Activated naive CD8-positive, alpha-beta T cell treated with anti-CD3 and anti-CD28 coated beads, Interleukin-2, amount 10 ng/mL, durations not matched to agents 7 days and 5 days (primary cell): ENCODE measurements at places on chromosomes 1 and 21. TPM values are rescaled to one million over a fixed set of nuclear protein-coding genes. Genes with fewer than 3 reads are reported as not detected.

The KLF17 gene
- total RNA-seq, result not detected

The VANGL2 gene
- 0.06 TPM for total RNA-seq

The NES gene
- total RNA-seq, result not detected

The UBXN10 gene
- 0.28 TPM for total RNA-seq

The LSM10 gene
- 44.1 TPM for total RNA-seq

The LRRC39 gene
- total RNA-seq, result 0.96 TPM

The TAS1R1 gene
- not detected for total RNA-seq

The USH2A gene
- total RNA-seq, result not detected

DNA sequence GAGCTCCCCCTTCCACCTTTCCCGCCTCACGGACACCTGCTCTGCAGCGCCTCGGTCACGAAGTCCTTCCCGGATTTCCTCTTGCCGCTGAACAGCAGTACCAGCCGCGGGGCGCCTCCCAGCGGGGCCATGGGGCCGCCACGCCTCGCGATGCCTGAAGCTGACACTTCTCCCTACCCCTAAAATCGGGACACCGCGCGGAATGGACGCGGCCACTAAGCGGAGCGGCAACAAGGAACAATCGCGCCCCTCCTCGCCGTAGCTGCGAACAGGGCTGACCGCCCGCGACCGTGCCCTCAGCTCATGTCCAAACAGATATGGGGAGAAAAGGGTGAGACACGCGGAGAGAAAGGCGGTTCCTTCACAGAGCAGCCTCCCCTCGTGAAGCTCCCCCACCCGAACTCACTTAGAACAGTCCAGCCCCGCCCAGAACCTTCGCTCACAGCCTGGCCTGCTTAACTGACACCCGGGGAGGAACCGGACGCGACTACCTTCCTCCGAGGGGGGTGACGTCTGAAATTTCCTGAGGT, at the start of gene PMVK:
PMVK (minus strand) TSS at position 165 of the 530 bp plus-strand sequence; CDS start at position 131, 34 bp downstream.
- DNase-seq, result peak; percentile 92
- peak within 1 kb of the TSS; percentile 90 for H3K4me3 ChIP-seq
- H3K27me3 ChIP-seq, result no peaks in the 10 kb centered on the region
- peaks cover 33% of the 10 kb centered on the region for H3K4me1 ChIP-seq
- H3K36me3 ChIP-seq, result peaks cover 2% of the 10 kb centered on the region

DNA sequence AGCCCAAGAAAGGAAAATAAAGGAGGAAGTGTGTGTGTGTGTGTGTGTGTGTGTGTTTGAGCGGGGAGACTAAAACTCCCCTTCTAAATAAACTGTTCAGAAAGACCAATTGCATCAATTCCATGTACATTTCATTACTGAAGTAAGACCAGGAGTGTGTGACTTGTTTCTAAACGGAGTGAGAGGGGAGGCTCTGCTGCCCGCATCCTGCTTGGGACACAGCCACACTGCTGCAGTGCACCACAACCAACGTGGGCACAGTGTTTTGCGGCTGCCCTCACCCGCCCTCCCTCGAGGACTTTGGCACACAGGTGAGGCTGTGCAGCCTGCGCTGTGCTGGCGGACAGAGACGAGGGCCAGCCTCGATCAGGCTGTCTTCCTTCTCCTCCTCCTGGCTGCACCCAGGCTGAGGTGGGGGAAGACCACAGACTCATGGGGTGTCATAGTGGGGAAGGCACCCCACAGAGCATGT, 31.0 kb upstream of the H6PD start:
- no peaks in the 10 kb centered on the region for H3K36me3 ChIP-seq
- peaks cover 26% of the 10 kb centered on the region for H3K4me1 ChIP-seq
- peak; percentile 51 for DNase-seq
- H3K27ac ChIP-seq, result no peak overlapping the region
- H3K4me3 ChIP-seq, result peak overlapping the region; percentile 26
- peaks cover 84% of the 10 kb centered on the region for H3K27me3 ChIP-seq

DNA sequence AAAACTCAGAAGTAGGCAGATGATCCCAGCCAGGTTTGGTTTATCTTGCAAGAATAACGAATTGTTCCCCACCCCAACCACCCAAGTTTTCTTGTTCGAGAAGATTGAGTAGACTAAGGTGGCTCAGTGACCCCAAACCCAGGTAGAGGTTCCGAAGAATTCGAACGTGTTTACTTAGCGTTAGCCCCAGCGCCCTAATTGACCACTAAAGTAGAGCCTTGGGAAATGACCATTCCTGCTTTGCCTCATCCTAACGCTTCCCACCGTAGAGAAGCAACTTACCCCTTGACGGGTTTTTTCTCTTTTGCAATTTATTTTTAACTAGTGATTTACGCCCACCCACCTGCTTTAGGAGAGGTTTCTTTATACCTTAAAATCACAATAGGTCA, 870 bp downstream of the FBXO28 start:
- no peak for DNase-seq
- H3K27ac ChIP-seq, result peak overlapping the region; percentile 91
- H3K27me3 ChIP-seq, result peaks cover 13% of the 10 kb centered on the region

DNA sequence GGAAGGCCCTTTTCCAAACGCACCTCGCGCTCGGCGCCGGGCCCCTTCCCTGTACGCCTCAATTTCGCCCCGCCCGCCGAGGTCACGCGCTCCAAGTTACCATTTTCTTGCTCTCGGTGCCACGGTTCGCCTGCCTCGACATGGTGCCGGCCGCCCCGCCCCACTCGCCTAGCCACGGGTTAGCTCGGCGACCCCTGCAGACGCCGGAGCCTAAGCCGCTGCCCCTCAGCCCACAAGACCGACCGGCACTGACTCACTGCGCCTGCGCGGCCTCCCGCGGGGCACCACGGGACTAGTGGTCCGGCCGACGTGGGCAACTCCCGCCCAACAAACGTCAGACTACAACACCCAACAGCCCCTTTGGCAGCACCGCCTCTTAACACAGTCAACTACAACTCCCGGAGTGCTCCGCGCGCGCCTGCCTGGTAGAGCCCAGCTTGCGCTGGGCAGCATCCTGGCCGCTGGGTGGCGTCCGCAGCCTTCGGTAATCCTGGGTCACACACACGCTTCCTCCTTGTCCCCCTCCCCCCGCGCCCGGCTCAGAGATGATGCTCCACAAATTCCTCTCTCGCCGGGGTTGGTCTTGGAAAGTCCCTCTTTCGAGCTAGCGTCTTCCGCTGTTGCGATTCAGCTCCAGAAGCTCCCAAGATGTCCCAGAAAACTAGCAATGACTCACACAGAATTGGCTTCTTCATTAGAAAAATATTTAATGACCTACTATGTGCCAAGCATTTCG, at the start of gene TRAPPC3:
TRAPPC3 (minus strand) TSS at position 250 of the 736 bp plus-strand sequence; CDS start at position 142, 108 bp downstream.
- H3K4me1 ChIP-seq, result peaks cover 46% of the 10 kb centered on the region
- peak within 1 kb of the TSS; percentile 100 for H3K27ac ChIP-seq
- H3K4me3 ChIP-seq, result peak within 1 kb of the TSS; percentile 98
- peak; percentile 98 for DNase-seq
- H3K36me3 ChIP-seq, result peaks cover 6% of the 10 kb centered on the region

GRCh38 chr1:24266398-24266941, 52.7 kb upstream of the GRHL3 start:
- peaks cover 17% of the 10 kb centered on the region for H3K36me3 ChIP-seq
- H3K27ac ChIP-seq, result no peak overlapping the region
- no peak for DNase-seq
- H3K4me1 ChIP-seq, result peaks cover 9% of the 10 kb centered on the region

GRCh38 chr21:42102526-42102925, 31.4 kb downstream of the UMODL1 start:
- no peak for DNase-seq
- H3K27ac ChIP-seq, result no peak overlapping the region
- H3K27me3 ChIP-seq, result peaks cover 2% of the 10 kb centered on the region

DNA sequence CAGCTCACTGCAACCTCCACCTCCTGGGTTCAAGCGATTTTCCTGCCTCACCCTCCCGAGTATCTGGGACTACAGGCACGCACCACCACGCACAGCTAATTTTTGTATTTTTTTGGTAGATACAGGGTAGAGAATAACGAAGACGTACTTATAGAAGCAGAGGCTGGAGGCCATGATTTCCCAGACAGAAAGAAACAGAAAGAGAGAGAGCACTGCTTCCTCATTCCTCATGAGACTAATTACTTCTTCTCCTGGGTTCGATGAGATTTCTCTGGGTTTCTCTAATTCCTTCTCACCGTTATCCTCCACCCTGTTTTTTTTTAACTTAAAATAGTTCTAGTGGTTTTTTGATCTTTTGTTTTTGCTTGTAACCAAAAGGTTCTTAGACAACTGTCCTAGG, 23.4 kb upstream of the PTP4A2 start:
- H3K27ac ChIP-seq, result peak overlapping the region; percentile 81
- no peak for DNase-seq
- H3K36me3 ChIP-seq, result no peaks in the 10 kb centered on the region
- H3K27me3 ChIP-seq, result no peaks in the 10 kb centered on the region
- H3K4me1 ChIP-seq, result peaks cover 47% of the 10 kb centered on the region
- peak overlapping the region; percentile 30 for H3K4me3 ChIP-seq

- peaks cover 7% of the 10 kb centered on the region for H3K36me3 ChIP-seq
- H3K4me1 ChIP-seq, result peaks cover 5% of the 10 kb centered on the region
- no peak overlapping the region for H3K27ac ChIP-seq
- H3K27me3 ChIP-seq, result no peaks in the 10 kb centered on the region
- no peak overlapping the region for H3K4me3 ChIP-seq
Observed at GRCh38 chr1:231357187-231357772, 19.2 kb downstream of the SPRTN start.

DNA sequence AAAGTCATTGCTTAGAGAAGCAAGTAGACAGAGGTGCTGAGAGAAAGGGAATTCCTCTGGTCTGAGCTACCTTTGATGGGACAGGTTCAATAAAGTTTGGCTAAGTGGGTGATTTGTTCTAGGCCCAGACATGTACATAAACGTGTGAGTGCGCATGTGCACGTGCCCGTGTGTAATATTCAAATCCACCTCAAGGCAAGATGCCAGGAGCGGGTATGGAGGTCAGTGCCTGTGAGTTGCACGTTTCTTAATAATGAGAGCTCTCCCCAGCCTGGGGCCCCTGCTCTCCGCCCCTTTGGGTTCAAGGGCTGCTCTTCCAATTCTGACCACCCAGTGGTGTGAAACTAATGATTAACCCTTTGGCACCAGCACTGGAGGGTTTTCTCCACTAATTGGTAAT, 53.8 kb upstream of the LMO4 start:
- peaks cover 6% of the 10 kb centered on the region for H3K27me3 ChIP-seq
- DNase-seq, result no peak
- H3K27ac ChIP-seq, result no peak overlapping the region
- no peaks in the 10 kb centered on the region for H3K36me3 ChIP-seq

GRCh38 chr1:25443030-25443699, 12.5 kb downstream of the MACO1 start:
- no peaks in the 10 kb centered on the region for H3K27me3 ChIP-seq
- peaks cover 18% of the 10 kb centered on the region for H3K36me3 ChIP-seq
- H3K4me3 ChIP-seq, result no peak overlapping the region
- no peak for DNase-seq

- DNase-seq, result no peak
- no peak overlapping the region for H3K4me3 ChIP-seq
- H3K27ac ChIP-seq, result no peak overlapping the region
- H3K27me3 ChIP-seq, result no peaks in the 10 kb centered on the region
Observed at GRCh38 chr1:20893931-20894330, 106.8 kb upstream of the HP1BP3 start.

GRCh38 chr1:15189692-15190370, 36.3 kb downstream of the TMEM51 start:
- peaks cover 2% of the 10 kb centered on the region for H3K4me1 ChIP-seq
- no peaks in the 10 kb centered on the region for H3K36me3 ChIP-seq
- H3K27ac ChIP-seq, result no peak overlapping the region
- H3K27me3 ChIP-seq, result peaks cover 7% of the 10 kb centered on the region

DNA sequence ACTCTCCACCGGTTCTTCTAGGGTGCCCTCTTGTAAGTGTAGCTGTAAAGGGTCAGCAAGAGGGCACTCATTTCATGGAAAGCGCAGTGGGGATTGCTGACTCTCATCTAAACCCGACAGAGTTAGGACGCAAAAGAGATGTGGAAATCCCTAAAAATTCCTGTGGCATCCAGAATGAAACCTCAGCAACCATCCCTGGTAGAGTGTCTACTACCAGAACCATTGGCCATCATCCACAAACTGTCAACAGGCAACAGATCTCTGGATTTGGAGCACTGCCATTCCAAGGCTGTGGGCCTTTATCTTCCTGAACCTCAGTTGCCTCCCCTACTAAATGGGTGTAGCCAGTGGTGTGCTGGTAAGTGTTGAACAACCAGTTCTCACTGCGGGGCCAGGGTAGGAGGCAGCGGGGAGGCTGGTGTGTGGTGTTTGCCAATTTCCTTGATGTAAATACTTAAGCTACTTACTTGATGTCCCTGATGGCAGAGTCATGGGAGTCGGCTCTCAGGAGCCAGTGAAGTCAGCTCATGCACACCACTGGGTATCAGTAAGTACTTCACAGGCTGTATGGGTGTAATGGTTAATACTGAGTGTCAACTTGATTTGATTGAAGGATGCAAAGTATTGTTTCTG, 195.8 kb downstream of the KAZN start:
- no peaks in the 10 kb centered on the region for H3K36me3 ChIP-seq
- no peak for DNase-seq
- H3K4me1 ChIP-seq, result no peaks in the 10 kb centered on the region
- no peak overlapping the region for H3K27ac ChIP-seq
- no peak overlapping the region for H3K4me3 ChIP-seq
- H3K27me3 ChIP-seq, result no peaks in the 10 kb centered on the region

GRCh38 chr1:109655615-109656519, at the start of gene GSTM4:
TSS of gene GSTM4 (plus strand) at chr1:109656099. CDS start at chr1:109656390, 291 bp downstream.
- H3K36me3 ChIP-seq, result no peaks in the 10 kb centered on the region
- H3K27ac ChIP-seq, result peak within 1 kb of the TSS; percentile 81
- H3K4me1 ChIP-seq, result peaks cover 10% of the 10 kb centered on the region
- H3K4me3 ChIP-seq, result peak within 1 kb of the TSS; percentile 88
- DNase-seq, result peak; percentile 74
- H3K27me3 ChIP-seq, result peaks cover 30% of the 10 kb centered on the region

- peaks cover 2% of the 10 kb centered on the region for H3K27me3 ChIP-seq
- H3K4me3 ChIP-seq, result no peak overlapping the region
- H3K36me3 ChIP-seq, result no peaks in the 10 kb centered on the region
- DNase-seq, result no peak
- no peaks in the 10 kb centered on the region for H3K4me1 ChIP-seq
Observed at GRCh38 chr1:31860581-31860980, 44.8 kb upstream of the SPOCD1 start.

GRCh38 chr1:46173361-46173856, 1.5 kb upstream of the TSPAN1 start:
- no peaks in the 10 kb centered on the region for H3K36me3 ChIP-seq
- no peak overlapping the region for H3K4me3 ChIP-seq
- DNase-seq, result no peak

DNA sequence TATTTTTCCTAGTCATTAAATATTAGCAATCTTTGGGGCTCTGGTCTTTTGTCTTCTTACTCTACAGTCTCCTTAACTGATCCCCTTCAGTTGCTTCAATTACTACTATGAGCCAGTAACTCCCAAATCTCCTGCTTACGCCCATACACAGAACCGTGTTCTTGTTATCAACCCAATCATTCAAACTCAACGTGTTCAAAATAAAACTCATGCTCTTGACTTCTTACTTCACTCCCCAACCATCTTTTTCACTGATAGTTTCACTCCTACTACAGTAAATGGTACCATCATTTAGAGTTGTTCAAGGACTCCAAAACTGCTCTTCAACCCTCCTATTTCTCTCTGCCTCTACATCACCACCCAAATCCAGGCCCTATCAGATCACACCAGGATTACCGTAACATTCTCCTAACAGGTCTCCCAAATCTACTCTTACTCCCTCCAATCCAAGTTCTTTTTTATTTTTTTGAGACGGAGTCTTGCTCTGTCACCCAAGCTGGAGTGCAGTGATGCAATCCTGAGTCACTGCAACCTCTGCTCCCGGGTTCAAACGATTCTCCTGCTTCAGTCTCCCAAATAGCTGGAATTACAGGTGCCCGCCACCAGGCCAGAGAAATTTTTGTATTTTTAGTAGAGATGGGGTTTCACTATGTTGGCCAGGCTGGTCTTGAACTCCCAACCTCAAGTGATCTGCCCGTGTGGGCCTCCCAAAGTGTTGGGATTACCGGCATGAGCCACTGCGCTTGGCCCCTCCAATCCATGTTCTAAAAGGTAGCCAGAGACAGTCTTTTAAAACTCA, 3.0 kb downstream of the YARS1 start:
- no peak for DNase-seq
- peaks cover 37% of the 10 kb centered on the region for H3K36me3 ChIP-seq
- H3K27me3 ChIP-seq, result no peaks in the 10 kb centered on the region
- peak overlapping the region; percentile 31 for H3K4me3 ChIP-seq
- peaks cover 43% of the 10 kb centered on the region for H3K4me1 ChIP-seq
